G401 (cell line): ENCODE measurements at places on chromosomes 6 and 20. TPM values are rescaled to one million over a fixed set of nuclear protein-coding genes. Genes with fewer than 3 reads are reported as not detected.

- no peak for DNase-seq
Measured at GRCh38 chr6:54847799-54848597, 1.4 kb downstream of the FAM83B start.

C6orf132 gene
- total RNA-seq, result 0.18 TPM in 1 of 2 replicates, not detected in the other

DEFB132 gene
- not detected in 2 replicates for total RNA-seq

- DNase-seq, result no peak
Measured at GRCh38 chr20:62014488-62014775, 51.2 kb downstream of the TAF4 start.

- no peak for DNase-seq
Measured at GRCh38 chr6:35202066-35202546, 11.7 kb upstream of the SCUBE3 start.
